ENCODE measurements at places on chromosomes 1 and 21.

DNA sequence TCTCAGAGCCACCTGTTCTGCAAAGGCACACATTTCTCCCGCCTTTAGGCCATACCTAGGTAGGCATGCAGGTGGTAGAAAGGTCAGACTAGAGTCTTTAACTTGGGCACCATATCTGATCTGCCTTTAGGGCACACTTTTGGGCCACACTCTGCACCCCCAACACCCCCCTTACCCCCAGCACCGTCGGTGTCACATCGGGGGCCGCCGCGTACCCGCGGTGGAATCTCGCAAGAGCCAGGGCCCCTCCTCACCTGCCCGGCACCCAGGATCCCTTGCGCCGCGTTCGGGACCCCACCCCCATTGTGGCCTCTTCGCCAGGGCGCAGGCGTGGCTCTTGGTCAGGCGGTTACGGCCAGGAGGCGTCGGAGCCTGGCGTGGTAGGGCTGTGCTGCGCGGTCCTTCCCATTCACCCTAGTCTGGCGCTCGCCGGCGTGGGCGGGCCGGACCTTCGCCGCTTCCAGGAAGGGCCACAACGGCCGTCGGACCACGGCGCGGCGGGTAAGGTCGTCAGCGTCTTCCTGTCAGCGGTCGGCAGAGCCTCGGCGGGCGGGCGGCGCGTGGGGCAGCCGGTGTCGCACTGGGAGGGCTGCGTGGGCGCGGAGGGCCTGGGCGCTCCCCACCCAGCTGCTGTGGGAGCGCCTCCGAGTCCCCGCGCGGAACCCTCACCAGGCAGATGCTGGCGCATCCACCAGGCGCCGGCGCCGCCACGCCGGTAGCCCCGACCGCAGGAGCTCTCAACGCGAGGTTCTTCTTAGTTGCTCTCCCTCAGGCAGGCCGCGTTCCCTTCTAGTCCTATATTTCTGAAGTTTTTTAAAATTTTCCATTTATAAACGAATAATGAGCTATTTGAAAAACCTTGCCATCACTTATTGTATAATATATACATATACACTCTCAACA is at the start of gene DNAH14:
TSS of gene DNAH14 (plus strand) at position 341 of the 903 bp plus-strand sequence. CDS start 23,028 bp downstream, outside the sequence.
- DNase-seq: peak; percentile 52

DNA sequence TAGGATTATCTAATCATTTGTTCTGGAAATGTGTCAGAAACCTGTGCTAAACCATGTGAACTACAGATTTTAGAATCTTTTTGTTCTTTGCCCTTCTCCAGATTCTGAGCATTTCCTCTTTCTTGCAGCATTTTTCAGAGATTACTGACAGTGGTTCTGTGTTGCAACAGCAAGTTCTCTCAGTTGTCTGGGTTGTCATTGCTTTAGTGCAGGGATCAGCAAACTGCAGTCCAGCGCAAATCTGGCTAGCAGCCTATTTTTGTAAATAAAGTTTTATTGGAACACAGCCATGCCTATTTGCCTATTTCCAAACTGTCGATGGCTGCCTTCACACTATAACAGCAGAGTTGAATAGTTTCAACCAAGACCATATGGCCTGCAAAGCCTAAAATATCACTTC is 66.3 kb upstream of the LRRC8D start:
- DNase-seq: no peak

- DNase-seq: peak; percentile 36
Measured at GRCh38 chr1:32870615-32871363, at the start of gene FNDC5. Gene FNDC5, minus strand, starts transcription at chr1:32870912.

GRCh38 chr1:118317842-118318614 is 133.0 kb upstream of the SPAG17 start:
- DNase-seq: no peak

- DNase-seq: no peak
Measured at GRCh38 chr1:8589571-8589970, 227.9 kb downstream of the RERE start.

- DNase-seq: no peak
Measured at GRCh38 chr1:171468120-171468750, 17.1 kb upstream of the PRRC2C start.

DNA sequence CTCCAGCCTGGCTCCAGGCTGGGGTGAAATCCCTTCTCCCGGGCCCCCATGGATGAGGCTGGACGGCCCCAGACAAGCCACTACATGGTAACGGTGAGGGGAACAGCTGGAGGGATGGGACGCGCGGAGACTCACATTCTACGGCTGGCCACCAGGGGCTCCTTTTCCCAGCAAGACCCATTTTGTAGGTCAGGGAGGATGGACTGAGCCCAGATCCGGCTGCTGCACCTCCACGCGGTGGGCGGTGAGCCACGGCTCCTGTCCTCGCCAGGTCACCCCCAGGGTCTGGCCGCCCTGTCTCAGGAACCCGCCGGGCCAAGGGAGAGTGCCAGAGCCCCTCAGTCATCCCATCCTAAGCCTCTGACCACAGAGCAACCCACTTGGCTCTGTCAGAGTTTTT is 75.0 kb upstream of the ACTRT2 start:
- DNase-seq: no peak

DNA sequence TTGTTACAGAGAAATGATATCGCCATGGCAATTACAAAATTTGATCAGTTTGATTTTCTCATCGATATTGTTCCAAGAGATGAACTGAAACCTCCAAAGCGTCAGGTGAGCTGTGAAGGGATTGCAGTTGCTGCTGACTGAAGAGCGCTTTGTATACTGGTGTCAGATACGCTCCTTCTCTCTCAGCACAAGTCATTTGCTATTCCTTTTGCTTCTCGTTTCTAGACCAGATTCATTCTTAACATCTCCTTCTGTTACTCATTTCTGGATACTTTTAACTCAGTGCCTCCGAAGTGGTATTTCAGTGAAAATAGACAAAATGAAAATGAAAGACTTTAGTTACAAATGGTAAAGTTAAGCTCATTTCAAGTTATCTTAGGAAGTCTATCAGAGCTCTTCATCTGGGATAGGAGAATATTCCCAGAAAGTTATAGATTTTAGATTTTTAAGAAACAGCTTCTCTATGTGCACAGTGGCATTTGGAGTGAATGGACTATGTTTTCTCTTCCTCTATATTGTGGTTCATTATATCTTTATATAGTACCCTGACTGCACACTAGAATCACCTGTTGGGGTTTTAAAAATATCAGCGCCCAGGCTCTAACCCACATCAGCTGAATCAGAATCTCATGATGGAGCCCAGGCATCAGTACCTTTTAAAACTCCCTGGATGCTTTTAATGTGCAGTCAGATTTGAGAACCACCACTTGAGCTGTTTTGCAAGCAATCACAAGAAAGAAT is 30.3 kb upstream of the KCNQ4 start:
- no peak for DNase-seq

GRCh38 chr1:48200166-48200900 is 22.2 kb upstream of the SLC5A9 start:
- DNase-seq: no peak

DNA sequence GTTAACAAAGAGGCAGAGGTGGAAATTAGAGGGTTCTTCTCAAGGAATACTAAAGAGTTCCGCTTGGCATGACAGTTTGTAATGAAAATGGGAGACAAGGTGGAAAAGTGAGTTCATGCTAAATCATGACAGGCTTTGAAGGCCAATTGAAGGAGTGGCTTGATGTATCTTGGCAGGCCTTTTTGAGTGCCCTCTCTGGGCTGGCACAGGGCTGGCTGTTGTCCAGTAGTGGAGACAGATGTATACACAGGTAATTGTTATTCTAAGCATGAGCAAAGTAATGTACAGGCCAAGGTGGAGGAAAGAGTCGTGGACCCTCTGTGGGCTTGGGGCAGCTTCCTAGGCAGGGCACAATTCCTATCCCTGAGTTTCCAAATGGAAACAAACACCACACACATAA is 196.7 kb upstream of the GALNT2 start:
- no peak for DNase-seq

- DNase-seq: no peak
Measured at GRCh38 chr21:19508844-19509243, 1105.3 kb upstream of the TMPRSS15 start.

DNA sequence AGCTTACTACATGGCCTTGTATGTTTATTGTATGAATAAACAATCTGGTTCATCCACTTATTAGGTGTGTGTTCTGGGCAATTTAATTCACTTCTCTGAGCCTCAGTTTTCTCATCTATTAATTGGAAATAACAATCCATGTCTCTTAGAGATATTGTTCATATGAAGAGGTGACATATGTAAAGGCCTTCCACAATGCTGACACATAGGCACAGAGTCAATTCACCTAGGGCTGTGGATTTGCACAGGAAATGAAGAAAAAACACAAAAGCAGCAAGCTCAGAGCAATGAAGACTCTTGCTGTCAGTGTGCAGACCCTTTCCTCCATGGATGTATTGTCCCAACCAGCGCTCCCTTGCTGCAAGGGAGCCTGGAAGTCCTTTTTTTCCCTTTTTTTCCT is 195.2 kb upstream of the CAMK1G start:
- no peak for DNase-seq

DNA sequence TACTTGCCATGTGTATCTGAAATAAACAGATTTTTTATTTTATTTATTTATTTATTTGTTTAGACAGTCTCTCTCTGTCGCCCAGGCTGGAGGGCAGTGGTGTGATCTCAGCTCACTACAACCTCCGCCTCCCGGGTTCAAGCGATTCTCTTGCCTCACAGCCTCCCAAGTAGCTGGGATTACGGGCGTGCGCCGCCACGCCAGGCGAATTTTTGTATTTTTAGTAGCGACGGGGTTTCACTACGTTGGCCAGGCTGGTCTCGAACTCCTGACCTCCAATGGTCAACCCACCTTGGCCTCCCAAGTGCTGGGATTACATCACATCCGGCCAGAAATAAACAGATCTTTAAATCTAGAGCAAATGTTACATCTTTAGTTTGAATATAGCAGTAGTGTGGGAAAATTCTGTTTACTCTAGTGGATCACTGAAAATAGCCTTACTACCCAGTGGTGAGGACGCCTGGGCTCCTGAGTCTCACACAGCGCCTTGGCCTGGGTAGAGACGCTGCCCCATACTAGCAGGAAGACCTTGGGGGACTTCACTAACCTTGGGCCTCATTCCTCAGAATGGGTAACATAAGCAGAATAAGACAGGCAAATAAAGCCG is 709 bp downstream of the GART start:
- DNase-seq: no peak

GRCh38 chr1:114025609-114026401 is 46.5 kb downstream of the OLFML3 start:
- DNase-seq: no peak

GRCh38 chr21:45335761-45336534 is 48.3 kb upstream of the POFUT2 start:
- DNase-seq: peak; percentile 12

- DNase-seq: no peak
Measured at GRCh38 chr1:6984536-6984935, 199.3 kb downstream of the CAMTA1 start.

DNA sequence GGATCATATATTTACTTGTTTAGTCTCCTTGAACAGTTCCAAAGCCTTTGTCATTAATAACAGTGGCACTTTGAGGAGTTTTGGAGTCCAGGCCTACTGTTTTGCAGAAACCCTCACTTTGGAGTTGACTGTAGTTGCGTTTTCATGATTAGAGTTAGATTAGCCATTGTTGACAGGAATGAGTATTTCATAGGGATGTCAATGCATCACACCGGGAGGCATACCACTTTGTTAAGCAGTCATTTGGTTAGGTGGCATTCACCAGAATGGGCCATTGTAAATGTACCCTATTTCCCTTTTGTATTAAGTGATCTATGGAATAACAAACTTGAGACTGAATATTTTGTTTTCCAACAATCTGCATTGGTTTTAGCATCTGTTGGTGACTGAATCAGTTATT is 11.8 kb downstream of the MRPS6 start:
- DNase-seq: no peak

DNA sequence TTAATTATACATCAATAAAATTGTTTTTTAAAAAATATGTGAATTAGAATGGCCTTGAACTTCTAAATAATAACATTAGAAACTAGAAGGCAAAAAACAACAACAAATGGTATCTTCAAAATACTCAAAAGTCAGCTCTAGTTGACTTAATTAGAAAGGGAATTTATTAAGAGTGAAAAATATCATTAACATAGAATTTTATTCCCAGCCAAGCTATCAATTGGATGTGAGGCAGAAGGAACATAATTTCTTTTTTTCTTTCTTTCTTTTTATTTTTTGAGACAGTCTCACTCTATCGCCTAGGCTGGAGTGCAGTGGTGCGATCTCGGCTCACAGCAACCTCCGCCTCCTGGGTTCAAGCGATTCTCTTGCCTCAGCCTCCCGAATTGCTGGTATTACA is 51.2 kb upstream of the CAPZB start:
- DNase-seq: no peak

GRCh38 chr21:44918107-44918470 is 2.6 kb downstream of the ITGB2 start:
- DNase-seq: no peak

GRCh38 chr1:56665384-56665783 is 20.3 kb downstream of the PRKAA2 start:
- DNase-seq: no peak

GRCh38 chr21:43726686-43727518 is 8.0 kb downstream of the PDXK start:
- DNase-seq: peak; percentile 36

- DNase-seq: no peak
Measured at GRCh38 chr1:15952317-15953258, 23.3 kb downstream of the ZBTB17 start.

GRCh38 chr21:17925899-17926298 is 106.7 kb upstream of the C21orf91 start:
- DNase-seq: no peak

DNA sequence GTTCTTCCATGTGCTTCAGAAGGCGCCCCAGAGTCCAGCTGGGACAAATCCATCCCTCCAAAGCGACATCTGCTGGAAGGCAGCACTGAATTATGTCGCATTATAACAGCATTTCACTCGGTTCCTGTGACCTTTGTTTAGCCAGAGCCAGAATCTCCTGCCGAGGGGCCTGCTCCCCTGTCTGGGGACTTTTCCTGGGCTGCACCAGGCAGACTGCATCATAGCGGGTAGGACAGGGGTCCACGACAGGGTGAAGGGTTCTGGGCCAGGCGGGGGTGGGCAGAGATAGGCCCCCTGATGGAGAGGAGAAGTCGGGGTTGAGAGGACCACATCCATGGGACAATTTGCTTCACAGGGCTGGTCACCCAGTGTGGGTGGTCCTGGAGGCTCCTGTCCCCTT is 276.9 kb downstream of the MATN1 start:
- DNase-seq: no peak

- DNase-seq: no peak
Measured at GRCh38 chr21:44711327-44712202, at the start of gene TSPEAR. Gene TSPEAR, minus strand, starts transcription at chr21:44711572. Its CDS starts 58 bp downstream, at chr21:44711514.

DNA sequence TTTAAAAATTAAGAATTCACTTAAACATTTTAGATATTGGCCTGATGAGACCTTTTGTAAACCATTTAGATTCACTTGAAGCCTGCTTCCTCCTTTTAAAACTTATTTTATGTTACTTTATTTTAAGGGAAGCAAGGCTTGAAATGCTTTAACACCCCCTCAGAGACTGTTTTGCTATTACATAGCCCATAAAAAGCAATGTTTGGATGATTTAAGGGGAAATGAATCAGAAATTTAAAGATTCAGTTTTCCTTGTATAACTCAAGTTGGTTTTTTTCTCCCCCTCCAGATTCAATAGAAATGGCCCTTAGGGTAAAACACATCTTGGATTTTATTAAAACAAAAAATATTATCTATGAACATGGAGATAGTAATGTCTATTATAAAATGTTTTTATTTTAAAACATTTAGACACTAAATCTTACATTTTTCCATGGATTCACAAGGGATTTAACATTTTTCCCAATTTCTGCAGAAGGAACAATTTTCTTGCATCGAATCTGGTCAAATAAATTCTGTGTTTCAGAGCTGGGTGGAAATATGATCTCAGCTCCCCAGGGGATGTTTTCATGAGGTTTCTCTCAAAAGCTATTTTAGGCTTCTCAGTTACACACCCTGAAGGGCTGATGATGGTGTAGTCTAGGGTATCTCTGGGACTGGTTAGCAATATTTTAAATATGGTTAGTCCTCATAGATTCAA is 69.3 kb upstream of the WARS2 start:
- no peak for DNase-seq

All from left ventricle myocardium inferior (tissue), 1 donor.